ENCODE measurements at places on chromosomes 5 and 9.

DNA sequence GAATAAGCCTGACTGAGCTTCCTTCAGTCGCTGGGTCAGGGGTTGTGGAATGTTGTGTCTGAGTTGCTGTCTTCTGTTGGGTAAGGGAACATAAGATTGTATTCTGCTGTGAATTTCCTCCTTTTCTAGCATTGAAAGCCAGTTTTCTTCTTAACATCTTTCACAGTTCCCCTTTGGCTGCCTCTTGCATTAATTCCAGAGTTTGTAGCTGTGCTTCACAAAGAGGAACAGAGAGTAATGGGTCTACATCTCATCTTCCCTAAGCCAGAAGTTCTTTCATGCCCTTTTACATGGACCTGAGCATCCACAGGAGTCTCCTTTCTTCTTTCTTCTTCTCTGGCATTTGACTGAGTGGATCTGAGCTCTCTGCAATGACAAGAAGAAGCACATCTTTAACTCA is 686.8 kb downstream of the KCTD16 start:
- DNase-seq: no peak

- no peak for DNase-seq
These were observed 168.9 kb downstream of the MAPKAP1 start for GRCh38 chr9:125538092-125538473.

DNA sequence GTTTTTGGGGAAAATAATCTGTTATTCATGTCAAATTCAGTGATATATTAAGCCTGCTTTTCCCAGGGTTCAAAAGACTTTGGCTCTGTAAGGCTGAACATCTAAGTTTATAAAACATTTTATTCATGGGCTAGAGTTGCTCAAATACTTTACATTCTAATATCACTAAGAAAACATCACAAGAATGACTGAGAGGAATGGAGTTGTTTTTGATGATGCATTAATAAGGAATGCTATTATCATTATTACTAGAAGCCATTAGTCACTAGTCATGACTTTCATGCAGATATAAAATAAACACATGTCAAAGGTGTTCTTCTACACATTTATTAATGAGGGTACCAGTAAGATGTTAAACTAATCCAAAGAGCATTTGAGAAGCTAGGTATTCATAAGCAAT is 185.5 kb upstream of the KCNN2 start:
- DNase-seq: no peak

- DNase-seq: no peak
These were observed 102.4 kb downstream of the MED27 start for GRCh38 chr9:131977109-131977838.

GRCh38 chr5:102578362-102578761 is 79.6 kb upstream of the SLCO6A1 start:
- DNase-seq: no peak

DNA sequence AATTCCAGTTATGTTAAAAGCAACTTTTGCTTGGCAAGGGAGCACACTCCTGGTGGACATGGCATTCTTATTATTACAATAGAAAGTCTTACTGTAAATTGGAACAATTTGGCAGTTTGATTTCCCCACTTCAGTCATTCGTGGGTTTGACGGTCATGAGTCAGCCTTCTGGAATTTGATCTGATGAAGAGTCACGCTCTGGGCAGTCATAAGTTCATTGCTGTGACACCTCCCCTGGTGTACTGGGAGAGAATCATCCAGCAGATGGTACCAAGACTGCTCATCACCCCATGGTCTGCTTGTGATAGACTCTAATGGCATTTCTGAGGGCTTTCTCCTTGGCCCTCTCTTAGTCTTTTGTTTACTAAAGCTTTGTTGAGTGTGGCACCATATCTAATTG is 53.8 kb downstream of the GLRA1 start:
- DNase-seq: no peak

DNA sequence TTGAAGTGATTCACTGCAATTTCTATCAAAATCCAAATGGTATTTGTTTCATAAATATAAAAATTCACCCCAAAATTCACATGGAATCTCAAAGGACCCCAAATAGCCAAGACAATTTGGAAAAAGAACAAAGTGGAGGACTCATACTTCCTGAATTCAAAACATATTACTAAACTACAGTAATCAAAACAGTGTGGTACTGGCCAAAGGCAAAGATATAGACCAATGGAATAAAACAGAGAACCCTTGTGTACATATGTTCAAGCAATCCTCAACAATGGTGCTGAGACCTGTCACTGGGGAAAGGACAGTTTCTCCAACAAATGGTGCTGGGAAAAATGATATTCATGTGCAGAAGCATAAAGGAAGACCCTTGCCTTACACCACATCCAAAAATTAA is 14.0 kb downstream of the OBP2B start:
- DNase-seq: no peak

- DNase-seq: no peak
These were observed 35.6 kb downstream of the ROR2 start for GRCh38 chr9:91914404-91914803.

- DNase-seq: no peak
These were observed 26.0 kb downstream of the GPBP1 start for GRCh38 chr5:57199866-57200265.

DNA sequence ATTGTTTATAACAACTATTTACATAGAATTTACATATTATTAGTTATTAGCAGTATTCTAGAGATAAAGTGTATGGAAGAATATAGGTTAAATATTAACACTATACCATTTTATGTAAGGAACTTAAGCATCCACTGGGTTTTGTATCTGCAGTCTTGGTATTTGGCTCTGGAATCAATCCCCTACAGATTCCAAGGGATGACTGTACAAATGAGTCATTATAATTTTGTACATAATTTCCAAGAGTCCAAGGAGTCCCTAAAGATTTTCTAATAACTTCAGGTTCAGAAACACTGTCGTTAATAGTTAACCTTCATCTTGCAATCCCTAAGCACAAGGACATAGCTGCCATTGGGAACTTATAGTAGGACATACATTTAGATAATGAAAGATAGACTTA is 254.8 kb upstream of the PDE4D start:
- no peak for DNase-seq

DNA sequence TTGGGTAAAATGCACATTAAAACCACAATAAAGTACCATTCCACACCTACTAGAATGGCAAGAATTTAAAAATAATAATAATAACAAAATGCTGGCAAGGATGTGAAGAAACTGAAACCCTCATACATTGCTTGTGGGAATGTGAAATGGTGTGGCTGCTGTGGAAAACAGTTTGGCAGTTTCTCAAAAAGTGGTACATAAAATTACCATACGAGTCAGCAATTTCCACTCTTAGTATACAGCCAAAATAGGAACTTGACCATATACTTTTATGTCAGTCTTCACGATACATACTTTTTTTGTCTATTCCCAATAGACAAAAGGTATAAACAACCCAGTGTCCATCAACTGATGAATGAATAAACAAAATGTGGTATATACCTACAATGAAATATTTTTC is 15.6 kb downstream of the FKBP15 start:
- no peak for DNase-seq

DNA sequence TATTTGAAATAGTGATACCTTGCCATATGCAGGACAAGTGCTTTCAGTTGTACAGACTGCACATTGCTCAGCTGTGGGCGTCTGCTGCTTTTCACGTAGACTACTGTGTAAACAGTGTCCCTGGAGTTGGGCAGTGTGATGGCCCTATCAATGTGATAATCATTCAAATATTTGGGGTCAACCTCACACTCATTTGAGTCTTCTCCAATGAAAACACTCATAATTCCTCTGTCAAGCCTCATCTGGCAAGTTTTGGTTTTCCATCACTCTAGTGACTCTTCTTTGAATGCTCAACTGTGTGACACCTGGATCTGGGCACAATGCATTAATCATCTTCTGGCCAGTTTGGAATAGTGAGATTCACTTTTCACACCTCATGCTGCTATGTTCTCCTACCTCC is 64.4 kb downstream of the UGCG start:
- no peak for DNase-seq

GRCh38 chr9:29548436-29548835 is 1975.2 kb upstream of the C9orf72 start:
- DNase-seq: no peak

Measured in CD8-positive, alpha-beta memory T cell (primary cell).